Cortex of kidney (tissue), 1 donor: ENCODE measurements at places on chromosomes 7 and 10.

GRCh38 chr10:3401491-3401938 is 228.9 kb upstream of the PITRM1 start:
- DNase-seq = no peak

DNA sequence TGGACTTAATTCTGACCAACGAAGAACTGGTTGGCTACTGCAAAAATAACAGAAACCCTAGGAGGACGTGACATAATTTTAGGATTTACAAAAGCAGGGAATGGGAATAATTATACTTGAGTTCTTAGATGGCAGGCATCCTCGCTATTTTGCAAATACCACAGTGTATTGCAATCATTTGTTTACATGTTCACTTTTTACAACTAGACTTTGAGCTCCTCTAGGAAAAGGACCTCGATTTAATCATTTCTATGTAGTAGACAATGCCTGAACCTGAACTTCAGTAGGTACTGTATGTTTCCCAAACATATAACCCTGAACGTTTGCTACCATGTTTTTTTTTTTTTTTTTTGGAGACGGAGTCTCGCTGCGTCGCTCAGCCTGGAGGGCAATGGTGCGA is 137.7 kb downstream of the CNOT4 start:
- DNase-seq = no peak

GRCh38 chr7:5584096-5584495 is 160.5 kb upstream of the TNRC18 start:
- no peak for DNase-seq

DNA sequence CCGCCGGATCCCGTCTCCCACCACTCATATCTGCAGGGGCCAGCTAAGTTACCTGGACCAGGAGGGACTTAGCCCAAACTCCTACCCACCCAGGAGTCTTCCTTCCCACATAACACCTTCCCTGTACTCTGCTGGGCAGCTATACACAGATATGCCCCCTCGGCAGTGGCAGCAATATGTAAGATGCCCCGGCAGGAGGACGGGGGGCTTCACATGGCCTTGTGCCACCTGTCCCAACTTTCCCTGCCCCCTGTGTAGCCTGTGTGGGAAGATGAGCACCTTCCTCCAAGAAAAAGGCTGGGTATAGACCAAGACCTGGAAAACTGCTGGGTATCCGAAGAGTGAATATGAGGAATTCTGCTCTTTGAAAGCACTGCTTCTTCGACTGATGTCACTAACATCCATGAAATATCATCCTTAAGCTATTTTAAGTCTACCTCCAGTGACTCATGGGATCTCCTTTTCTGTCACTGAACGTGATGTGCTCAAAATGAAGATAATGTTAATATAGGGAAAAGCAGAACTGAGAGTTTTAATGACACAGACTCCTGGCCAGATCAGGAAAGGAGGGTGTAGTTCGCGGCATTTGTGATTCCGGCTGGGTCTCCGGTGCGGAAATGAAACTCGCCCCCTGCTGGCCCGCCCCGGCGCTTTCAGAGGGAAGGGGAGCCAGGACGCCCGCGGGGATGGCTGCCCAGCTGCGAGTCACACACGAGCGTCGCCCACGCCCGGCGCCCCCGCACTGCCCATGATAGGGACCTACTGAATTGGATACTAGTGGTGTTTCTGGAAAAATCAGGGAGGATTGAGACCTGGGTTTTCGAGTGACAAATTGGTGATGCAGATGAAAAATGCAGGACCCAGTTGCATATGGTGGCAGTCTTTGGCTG is 256.9 kb upstream of the NFE2L3 start:
- no peak for DNase-seq
